ENCODE measurements at places on chromosomes 4 and X.

- no peak for DNase-seq
Observed at GRCh38 chr4:126215759-126216158, 901.0 kb downstream of the FAT4 start.

GRCh38 chr4:186027405-186027804 lies 41.6 kb upstream of the TLR3 start:
- no peak for DNase-seq

DNA sequence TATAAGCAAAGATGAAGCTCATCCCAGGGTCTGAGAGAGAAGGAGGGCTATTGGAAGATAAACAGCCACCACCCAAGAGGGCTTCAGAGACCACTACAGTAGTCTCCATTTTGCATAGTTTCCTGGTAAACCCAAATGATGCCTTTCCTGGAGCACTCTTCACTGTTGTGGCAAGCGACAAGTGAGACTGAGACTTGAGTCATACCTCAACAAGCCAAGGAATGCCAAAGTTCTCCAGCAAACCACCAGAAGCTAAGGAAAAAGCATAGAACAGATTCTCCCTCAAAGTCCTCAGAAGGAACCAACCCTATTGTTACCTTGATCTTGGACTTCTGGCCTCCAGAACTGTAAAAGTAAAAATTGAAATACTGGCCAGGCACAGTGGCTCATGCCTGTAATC lies 65.9 kb downstream of the LARP7 start:
- no peak for DNase-seq

- no peak for DNase-seq
Observed at GRCh38 chr4:147971116-147971515, 239.2 kb downstream of the ARHGAP10 start.

GRCh38 chr4:139761461-139761860 lies 95.8 kb downstream of the MGST2 start:
- no peak for DNase-seq

GRCh38 chr4:125368671-125369081 lies 53.9 kb downstream of the FAT4 start:
- no peak for DNase-seq

DNA sequence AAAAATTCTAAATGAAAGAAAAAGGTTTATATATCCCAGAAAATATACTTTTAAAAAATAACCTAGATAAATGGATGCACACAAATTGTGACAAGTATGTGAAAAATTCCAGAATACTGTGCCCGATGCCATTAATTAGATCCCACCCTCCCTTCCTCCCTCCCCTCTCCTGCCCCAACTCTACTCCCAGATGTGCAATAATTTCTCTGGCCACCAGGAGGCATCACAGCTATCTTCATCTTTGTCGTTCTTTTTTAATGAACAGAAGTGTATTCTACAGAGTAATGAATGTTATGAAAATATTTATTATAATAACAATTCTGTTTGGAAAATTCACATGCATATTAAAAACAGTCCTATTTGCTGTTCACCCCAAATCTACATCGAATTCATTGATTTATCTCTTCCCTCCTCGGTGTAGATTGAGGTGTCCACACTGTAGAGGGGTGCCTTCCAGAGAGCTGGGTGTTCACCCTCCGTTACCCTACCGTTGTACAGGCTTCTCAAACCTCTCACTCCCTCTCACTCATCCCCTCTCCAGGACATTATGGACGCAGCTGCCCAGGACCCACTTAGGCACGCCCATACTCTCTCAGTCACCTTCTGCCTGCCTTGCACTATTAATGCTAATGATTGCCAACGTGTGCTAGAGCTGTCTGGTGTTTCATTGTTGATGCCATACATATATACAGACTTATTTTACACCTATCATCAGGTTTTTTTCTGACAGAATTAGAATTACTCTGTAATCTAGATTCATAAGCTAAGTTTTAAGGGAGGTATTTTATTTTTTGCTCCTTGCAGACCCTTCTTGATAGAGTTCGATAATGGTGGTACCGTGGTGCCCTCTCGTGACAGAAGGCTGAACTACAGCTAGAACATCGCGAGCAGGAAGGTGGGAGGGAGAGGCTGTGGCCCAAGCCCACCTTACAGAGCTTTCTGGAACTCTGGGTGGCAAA lies 14.1 kb downstream of the RAB40AL start:
- peak; percentile 6 for DNase-seq

All from stimulated activated CD4-positive, alpha-beta T cell treated with anti-CD3 and anti-CD28 coated beads, TNF-alpha, amount 100 ng/mL, for 48 hours (primary cell).